Stimulated activated CD8-positive, alpha-beta memory T cell treated with anti-CD3 and anti-CD28 coated beads, Interleukin-7, amount 100 ng/mL, for 1 hour (primary cell): ENCODE measurements at places on chromosomes 2 and 18.

DNA sequence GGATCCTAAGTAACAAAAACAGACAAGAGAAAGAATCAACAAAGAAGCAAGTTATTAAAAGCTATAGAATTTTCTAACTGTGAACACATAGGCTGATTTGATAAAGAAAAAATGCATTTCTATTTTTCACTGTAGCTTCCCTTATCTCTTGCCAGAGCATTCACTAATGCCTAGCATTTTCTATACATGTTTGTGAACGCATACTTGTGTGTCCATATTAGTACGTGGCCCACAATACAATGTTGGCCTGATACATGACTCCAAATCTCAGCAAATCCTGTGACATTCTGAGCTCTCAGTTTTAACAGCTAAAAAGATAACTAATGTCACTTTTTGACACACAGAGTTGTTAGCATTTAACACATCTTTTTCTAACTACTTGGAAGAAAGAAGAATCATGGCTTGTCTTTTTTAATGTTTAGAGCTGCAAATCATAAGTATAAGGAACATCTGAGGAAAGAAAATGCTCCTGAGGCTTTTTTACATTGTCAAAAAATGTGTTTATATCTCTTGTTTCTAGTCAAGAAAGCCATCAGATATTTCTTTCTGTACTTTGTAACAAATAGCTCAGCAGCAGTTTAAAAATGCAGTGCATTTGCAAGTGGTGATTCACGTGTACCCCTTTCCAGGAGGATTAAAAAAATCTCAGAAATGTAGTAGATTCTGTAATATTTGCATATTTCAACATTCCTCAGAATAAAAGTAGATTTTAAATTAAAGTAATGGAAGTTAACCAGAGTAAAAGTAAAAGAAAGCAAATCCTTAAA, 1646.8 kb upstream of the TMEFF2 start:
- no peak for DNase-seq

- no peak for DNase-seq
Measured at GRCh38 chr2:109173311-109174171, 44.5 kb downstream of the SH3RF3 start.

DNA sequence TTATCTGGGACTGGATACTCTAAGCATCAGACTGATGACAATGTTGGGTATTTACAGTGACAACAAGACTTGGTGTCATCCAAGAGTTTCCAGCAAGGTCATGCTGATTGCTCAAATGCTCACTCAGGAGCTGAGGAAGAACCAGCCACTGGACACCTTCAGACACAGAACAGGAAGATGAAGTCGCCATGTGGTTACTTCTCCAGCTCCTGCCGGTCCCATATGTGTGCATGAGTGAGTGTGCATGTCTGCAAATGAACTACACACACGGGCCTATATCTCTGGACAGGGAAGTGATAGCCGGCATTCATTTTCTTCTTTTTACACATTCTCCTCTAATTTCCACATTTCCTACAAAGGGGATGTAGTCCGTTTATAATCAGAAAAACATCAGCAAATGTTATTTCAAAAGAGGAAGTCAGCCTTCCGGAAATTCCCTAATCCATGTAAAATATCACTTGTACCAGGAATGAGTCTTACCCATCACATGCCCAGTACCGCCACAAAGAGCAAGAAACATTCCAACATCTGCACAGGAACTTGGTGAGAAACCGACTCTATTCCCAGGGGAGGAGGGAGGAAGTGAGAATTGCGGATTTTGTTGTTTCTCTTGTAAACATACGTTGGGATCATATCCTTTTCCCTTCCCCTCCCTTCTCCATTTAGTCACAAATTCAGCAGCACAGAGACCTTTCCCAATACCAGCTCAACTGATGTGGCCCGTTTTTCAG, 10.8 kb downstream of the RFX8 start:
- DNase-seq = no peak

- no peak for DNase-seq
Measured at GRCh38 chr2:207469451-207469850, 60.3 kb upstream of the CREB1 start.

GRCh38 chr2:178915423-178916173, 108.4 kb upstream of the TTN start:
- DNase-seq = no peak
